ENCODE measurements at places on chromosomes 3 and 15.

- no peak for DNase-seq
These were observed 15.6 kb downstream of the SMAD3 start for GRCh38 chr15:67080900-67081431.

GRCh38 chr3:140899363-140899762 lies 42.3 kb upstream of the SLC25A36 start:
- no peak for DNase-seq

GRCh38 chr15:80474224-80475215 lies 70.3 kb downstream of the ARNT2 start:
- no peak for DNase-seq

GRCh38 chr15:57662802-57663201 lies 43.7 kb upstream of the POLR2M start:
- no peak for DNase-seq

GRCh38 chr15:90550919-90551318 lies 21.2 kb downstream of the CRTC3 start:
- no peak for DNase-seq
